ENCODE measurements at places on chromosomes 6 and 20. TPM values are rescaled to one million over a fixed set of nuclear protein-coding genes. Genes with fewer than 3 reads are reported as not detected.

Gene GTSF1L
- not detected for total RNA-seq

Gene SMAP1
- 16.3 TPM for total RNA-seq

Gene PLAGL2
- total RNA-seq, result 4.1 TPM

Gene TP53INP2
- 5.8 TPM for total RNA-seq

Gene FAM217A
- not detected for total RNA-seq

Gene SRC
- 4.1 TPM for total RNA-seq

Gene ADAM33
- total RNA-seq, result 0.17 TPM

Measured in dermis blood vessel endothelial cell (primary cell).